ENCODE measurements at places on chromosomes 11 and 22.

DNA sequence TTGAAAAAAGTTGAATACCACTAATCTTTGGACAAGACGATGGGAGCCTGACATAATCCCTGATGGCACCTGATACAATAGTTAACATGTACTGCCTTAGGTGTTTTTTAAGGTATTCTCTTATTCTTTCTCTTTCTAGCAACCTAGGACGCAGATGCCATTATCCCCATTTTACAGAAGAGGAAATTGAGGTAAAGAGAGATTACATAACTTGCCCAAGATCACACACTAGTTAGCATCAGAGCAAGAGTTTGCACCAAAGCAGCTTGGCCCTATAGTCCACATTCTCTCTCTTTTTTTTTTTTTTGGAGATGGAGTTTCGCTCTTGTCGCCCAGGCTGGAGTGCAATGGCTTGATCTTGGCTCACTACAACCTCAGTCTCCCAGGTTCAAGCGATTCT is 35.7 kb upstream of the RBFOX2 start:
- DNase-seq = no peak

GRCh38 chr11:47516984-47517853 is 35.7 kb downstream of the CELF1 start:
- no peak for DNase-seq

DNA sequence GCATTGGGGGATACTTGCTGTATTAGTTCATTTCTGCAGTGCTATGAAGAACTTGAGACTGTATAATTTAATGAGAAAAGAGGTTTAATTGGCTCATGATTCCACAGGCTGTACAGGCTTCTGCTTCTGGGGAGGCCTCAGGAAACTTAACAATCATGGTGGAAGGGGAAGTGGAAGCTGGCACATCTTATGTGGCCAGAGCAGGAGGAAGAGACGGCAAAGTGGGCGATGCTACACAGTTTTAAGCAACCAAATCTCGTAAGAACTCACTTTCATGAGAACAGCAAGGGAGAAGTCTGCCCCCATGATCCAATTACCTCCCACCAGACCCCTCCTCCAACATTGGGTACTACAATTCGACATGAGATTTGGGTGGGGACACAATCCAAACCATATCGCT is 55.1 kb downstream of the TMPRSS5 start:
- no peak for DNase-seq

- DNase-seq = no peak
Observed at GRCh38 chr11:9002920-9003572, 755 bp downstream of the NRIP3 start.

GRCh38 chr11:134346101-134346975 is 14.6 kb downstream of the GLB1L2 start:
- DNase-seq = no peak

- DNase-seq = no peak
Observed at GRCh38 chr11:8330404-8330803, 66.7 kb upstream of the LMO1 start.

GRCh38 chr11:117724104-117724503 is 72.9 kb downstream of the DSCAML1 start:
- DNase-seq = no peak

GRCh38 chr11:83172551-83172950 is 15.6 kb downstream of the PCF11 start:
- DNase-seq = no peak

GRCh38 chr22:48708558-48709245 is 1119.0 kb downstream of the BRD1 start:
- no peak for DNase-seq

DNA sequence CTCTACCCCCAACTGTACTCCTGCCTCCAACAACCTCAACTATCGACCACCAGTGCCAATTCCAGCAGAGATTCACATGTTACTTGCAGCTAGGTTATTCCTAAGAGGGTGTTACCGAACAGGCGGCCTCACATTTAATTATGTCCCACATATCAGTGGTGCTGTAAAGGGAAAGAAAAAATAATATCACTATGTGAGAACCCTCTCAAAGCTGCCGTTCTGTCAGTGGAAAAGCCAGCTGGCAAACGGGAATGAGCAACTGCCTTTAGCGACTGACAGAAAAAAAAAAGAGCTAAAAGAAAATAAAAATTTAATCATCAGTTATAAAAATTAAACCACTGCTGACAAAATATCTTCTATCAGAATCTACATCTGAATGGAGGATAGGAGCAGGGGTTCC is 270.8 kb upstream of the NARS2 start:
- DNase-seq = no peak

DNA sequence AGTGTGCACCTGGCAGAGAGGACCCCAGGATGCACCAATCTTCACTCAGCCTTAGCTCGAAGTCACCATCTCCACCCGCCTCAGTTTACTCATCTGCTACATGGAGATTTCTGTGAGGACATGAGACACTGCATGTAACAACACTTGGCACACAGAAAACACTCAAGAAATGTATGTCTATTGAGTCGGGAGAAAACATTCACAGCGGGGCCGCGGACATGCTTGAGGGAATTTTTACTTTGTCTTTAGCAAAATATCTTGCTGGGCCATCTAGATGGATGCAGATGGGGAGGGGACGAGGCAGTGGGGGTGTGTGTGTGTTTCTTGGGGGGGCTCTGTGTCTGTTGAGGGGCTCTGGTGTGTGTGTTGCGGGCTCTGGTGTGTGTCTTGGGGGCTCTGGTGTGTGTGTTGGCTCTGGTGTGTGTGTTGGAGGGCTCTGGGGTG is 28.4 kb upstream of the RFPL3 start:
- no peak for DNase-seq

DNA sequence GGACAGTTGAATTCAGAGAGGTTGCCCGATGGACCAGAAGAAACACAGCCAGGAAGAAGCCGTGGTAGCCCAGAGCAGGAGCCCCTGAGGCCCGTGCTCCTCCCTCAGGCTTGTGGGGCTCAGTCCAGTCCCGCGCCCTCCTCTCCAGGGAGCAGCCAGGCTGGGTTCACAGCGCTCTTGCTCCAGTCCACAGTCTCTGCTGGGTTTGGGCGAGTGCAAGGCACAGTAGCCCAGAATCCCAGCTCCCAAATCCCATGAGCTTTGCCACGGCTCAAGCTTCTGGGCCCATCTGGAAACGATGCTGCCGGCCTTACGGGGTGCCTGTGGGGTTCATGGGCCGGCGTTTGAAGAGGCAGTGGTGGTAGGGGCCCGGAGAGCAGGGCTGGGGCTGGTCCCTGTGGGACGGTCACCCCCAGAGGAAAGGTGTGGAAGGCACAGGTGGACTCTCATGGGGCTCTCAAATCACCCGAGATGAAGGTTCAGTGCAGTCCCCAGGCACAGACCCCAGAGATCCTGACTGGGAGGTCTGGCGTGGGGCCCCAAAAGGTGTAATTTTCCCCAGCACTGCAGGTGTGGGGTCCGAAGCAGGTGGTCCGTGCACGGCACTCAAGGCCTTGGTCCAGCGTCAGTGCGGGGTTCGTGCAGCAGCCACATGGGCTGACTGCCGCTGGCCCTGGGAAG is 30.6 kb upstream of the ATXN10 start:
- no peak for DNase-seq

DNA sequence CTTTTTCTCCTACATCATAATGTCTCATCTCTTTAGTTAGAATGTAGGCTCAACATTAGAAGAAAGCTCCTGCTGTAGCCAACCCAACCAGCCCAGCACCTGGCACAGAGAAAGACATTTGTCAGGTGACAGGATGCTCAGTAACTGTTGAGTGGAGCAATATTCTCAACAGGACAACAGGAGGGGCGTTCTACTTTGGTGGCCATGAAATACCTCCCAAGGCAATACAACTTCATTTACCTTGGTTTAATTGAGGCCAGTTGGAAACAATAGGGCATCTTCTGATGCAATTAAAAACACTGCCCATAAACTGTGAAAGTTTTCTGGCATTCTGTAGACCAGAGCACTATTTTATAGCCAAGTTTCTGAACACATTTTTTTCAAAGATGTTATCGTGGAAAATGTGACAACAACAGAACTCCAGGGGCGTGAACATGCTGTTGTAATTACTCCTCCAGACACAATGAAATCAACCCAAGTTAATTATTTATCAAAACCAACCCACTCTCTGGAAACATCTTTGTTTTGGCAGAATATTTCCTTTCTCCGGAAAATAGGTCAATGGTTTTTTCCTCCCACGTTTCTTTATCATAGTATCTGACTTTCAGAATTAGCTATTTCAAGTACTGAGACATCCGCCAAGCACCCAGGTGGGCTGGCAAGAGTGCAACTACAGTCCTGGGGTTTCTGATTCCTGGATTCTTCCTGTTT is 538.1 kb downstream of the SOX6 start:
- DNase-seq = no peak

GRCh38 chr11:118291477-118292135 is 12.9 kb upstream of the CD3E start:
- no peak for DNase-seq

DNA sequence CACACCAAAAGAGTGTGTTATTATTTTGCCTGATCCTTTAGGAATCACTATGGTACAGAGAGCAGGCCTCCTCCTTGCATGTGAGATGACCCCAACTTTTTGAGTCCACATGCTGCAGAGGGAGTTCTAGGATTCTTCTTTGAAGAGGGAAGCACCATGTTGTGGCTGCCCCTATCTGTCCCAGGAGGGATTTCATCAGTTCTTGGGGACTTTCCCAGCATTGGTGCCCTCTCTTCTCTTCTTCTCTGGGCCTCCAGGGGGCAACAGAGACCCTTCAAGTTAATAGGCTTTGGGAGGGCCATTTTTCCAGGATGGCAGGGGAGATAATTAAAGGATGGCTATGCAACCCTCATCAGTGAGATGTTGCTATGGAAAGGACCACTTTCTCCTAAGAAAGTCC is 3.6 kb downstream of the MMP1 start:
- DNase-seq = no peak

DNA sequence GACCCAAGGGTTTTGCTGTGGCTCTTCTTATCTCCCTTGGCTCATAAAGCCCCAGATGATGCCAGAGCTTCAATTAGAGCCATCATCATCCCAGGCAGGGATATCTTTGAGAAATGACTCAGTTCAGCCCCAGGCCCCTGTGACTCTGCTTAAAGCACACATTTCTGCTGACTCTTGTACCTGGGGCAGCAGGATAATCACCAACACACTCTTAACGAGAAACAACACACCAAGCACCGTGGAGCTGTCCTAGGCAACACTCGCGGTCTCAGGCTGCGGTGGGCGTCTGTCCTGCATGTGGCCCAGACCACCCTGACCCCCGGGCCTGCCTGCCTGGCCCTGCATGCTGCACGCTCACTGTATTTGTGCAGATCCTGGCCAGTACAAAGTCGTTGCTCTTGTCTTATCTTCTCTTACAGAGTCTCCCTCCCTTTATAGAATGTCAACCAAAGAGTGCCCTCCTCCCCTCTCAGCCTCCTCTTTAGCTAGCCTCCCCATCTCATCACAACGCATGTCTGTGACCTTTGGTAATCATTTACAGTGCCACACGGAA is 114.2 kb upstream of the PARVA start:
- DNase-seq = no peak

DNA sequence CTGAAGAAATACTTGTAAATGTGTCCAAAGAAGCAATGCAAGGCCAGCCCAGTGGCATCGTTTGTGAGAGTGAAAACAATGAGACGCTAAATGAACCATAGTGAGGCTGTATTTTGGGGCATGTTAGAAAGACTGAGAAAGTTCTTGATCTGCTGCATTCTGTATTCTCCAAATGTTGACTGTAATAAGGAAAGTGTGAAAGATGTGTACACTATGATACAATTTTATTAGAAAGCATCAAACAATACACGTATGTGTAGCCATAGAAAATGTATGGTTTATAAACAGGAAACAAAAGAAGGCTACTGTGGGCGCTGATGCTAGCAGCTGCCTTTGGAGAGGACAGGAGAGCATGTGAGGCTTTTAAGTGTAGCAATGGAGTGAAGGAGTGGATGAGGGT is 233.5 kb upstream of the E2F8 start:
- DNase-seq = no peak

GRCh38 chr11:83157594-83158356 is 844 bp downstream of the PCF11 start:
- no peak for DNase-seq

GRCh38 chr11:8071616-8072581 is 9.1 kb upstream of the TUB start:
- DNase-seq = no peak

DNA sequence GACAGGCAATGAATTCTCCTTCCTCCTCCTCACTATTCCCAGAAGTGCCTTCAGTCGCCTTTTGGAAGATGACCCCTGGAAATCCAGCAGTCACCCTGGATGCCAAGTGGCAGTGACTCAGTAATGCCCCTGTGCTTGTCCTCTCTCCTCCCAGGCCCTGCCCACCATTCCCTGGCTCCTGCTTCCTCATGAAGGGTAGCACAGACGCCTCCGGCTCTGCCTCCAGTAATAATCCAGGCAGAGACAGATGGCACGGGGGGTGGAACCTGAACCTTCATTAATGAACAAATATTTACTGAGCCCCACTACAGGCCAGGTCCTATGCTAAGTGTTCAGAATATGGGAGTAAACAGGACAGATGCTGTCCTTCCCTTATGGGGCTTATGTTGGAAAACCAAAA is 23.2 kb downstream of the SYT13 start:
- DNase-seq = no peak

DNA sequence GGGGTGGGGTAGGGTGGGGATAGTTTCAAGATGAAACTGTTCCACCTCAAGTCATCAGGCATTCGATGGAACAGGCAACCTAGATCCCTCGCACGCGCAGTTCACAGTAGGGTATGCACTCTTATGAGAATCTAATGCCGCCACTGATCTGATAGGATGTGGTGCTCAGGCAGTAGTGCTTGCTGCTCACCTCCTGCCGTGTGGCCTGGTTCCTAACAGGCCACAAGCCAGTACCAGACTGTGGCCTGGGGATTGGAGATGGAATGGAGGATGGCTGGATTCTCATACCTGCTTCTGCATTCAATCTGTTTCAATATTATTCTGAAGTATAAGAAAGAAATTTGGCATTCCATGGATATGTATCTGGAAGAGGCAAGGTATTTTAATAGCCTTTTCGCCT is 73.1 kb downstream of the RBFOX2 start:
- no peak for DNase-seq

DNA sequence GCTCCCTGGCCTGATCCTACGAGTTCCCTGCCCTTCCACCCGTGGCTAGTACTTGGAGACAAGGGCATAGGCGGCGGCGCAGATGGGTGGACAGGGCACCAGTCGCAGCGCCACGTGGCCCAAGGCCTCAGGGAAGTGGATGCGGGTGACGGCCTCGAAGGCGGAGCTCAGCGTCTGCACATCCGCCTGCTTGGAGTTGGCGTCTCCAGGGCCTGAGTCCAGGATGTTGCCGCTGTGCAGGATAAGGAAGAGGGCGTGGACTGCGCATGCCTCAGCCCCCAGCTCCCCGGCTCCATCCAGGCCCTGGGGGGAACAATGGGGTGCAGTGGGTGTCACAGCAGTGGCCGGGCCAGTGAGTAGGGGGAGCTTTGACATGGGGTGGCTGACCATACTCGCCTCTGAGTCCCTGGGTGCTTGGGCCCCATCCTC is 6.6 kb downstream of the PITPNM1 start:
- DNase-seq = no peak
